ENCODE measurements at places on chromosomes 2 and 18.

DNA sequence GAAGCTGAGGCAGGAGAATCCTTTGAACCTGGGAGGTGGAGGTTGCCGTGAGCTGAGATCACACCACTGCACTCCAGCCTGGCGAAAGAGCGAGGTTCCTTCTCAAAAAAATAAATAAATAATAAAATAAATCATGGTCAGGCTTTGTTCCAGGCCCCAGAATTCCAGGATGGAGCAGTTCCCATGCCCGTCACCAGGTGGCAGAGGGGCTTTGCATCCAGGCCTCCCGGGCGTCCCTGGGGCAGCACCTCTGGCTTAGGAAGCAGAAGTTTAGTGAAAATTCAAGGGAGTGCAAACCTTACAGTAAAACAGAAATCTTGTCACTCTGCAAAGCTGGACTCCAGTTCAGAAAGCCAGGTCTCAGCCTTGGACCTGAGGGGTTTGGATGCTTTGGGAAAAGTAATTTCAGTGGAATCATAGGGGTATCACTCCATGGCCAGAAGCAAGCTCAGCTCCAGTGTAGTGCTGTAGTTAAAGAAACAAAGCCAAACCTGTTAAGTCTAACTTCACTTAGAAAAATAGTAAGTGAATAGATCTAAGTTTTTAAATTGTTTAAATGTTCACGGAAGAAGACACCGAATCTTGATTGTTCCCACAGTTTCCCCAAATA is 512.7 kb downstream of the CMPK2 start:
- DNase-seq: peak; percentile 67

GRCh38 chr2:11856095-11856494 is 109.7 kb downstream of the LPIN1 start:
- no peak for DNase-seq

DNA sequence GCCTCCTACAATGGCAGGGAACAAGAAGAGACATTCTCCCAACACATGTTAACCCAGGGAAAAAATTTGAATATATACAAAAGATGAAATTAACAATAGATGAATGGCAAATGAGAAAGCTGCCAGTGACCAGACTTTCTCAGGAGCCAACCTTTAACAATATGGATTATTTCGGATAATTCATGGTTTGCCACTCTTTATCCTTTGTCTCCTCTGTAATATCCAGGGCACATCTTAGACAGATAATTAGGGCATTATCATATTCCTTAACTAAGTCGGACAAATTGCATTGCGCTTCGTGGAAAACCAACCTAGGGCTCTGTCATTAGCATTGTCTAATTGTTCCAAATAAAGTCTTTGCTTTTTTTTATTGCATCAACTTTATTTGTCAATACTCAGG is 97.3 kb downstream of the CDCA7 start:
- DNase-seq: no peak

DNA sequence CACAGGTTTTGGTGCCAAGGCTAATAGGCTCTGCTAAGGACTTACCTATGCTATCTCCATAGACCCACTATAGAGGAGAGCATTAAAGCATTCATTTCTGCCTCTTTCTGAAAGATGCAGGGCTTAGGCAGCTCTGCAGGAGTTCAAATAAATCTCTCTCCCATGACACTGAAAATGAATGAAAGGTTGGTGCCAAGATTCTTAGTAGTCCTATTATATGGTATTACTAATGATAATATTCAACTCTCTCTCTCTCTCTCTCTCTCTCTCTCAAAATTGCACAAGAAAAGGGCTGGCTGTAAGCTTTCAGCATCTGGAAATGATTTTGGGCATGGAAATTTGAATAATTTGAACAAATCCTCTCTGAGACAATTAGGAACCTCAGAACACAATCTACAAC is 433.7 kb downstream of the MBD2 start:
- no peak for DNase-seq

- no peak for DNase-seq
These were observed 44.8 kb downstream of the RRM2 start for GRCh38 chr2:10167316-10167715.

- DNase-seq: no peak
These were observed 67.8 kb upstream of the UXS1 start for GRCh38 chr2:106261871-106262321.

DNA sequence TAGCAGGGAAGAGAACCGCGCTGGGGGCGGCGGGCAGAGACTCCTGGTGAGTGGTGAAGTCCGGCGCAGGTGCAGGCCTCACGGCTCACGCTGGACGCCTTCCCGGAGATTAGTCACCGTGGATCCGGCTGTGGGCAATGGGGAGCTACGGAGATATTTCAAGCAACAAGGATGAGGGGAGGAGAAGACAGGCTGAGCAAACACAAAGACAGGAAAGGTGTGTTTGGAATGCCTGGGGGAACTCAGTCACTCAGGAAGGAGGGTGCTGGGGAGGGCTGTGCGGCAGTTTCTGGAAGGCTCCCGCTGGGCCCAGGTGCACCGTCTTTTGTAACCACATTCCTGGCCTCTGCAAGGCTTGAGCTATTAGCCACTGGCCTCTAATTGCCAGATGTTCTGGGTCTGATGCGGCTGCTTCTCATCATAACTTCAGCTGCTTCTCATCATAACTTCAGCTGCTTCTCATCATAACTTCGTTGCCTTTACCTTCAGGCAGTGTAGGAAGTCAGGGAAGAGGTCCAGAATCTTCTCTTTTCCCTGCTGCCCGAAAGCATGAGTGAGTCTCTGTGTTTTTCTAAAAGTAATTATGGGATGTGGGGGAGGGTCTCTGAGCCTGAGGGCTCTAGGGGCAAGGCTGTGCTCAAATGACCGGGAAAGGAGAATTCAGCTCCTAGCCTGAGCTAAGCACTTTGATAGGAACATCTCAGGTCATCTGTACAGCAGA is 118.9 kb downstream of the PXDN start:
- peak; percentile 97 for DNase-seq

DNA sequence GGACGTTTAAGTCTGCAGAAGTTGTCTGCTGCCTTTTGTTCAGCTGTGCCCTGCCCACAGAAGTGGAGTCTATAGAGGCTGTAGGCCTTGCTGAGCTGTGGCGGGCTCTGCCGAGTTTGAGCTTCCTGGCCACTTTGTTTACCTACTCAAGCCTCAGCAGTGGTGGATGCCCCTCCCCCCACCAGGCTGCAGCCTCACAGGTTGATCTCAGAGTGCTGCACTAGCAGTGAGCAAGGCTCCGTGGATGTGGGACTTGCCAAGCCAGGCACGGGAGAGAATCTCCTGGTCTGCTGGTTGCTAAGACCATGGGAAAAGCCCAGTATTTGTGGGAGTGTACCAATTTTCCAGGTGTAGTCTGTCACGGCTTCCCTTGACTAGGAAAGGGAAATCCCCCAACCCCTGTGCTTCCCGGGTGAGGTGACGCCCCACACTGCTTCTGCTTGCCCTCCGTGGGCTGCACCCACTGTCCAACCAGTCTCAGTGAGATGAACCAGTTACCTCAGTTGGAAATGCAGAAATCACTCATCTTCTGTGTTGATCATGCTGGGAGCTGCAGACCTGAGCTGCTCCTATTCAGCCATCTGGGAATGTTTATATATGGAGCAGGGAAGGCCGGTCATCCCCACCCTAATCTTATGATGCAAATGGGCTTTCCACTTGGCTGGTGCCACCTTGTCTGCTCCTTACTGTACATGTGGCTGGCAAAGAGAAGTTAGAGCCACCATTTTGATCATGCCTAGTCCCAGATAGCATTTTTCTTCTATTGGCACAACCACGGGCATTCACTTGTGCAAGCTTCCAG is 156.9 kb upstream of the ITGA6 start:
- peak; percentile 72 for DNase-seq

DNA sequence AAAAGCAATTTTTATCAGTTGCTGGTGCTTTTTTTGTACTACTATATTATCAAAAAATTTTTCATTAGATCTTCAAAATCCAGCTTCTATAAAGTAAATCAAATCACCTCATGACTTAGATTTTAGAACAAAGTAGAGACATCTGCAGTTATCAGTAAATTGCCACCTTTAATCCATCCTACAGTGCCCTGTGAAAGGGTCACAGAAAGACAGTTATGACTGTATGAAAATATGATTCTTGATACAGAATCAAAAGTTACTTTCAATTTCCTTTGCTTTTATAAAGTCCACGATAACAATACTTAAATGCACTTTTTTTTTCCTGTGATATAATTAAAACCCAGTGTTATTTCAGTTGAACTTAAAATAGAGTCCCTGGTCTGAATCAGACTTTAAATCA is 61.4 kb downstream of the PRPF40A start:
- no peak for DNase-seq

- DNase-seq: no peak
These were observed 102.8 kb upstream of the COPS8 start for GRCh38 chr2:236982693-236983455.

DNA sequence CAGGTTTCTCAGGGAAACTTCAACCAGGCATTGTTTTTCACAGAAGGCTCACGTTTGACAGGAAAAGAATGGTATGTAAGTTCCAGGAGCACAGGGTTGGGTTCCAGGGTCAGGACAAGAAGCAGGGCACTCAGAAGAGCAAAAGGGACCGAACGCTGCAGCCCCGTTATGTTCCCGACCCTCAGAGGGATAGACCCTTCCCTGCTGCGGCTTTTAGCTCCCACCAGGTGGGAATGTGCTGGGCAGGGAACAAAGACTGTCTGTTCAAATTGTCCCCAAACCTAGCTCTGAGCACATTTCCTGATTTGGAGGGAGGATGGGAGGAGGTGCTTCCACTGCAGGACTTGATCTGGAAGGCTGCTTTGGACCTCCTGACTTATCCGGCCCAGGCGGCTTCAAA is 130.1 kb downstream of the RAB3GAP1 start:
- peak; percentile 16 for DNase-seq

GRCh38 chr2:26274058-26274613 is 29.4 kb downstream of the HADHB start:
- DNase-seq: no peak

DNA sequence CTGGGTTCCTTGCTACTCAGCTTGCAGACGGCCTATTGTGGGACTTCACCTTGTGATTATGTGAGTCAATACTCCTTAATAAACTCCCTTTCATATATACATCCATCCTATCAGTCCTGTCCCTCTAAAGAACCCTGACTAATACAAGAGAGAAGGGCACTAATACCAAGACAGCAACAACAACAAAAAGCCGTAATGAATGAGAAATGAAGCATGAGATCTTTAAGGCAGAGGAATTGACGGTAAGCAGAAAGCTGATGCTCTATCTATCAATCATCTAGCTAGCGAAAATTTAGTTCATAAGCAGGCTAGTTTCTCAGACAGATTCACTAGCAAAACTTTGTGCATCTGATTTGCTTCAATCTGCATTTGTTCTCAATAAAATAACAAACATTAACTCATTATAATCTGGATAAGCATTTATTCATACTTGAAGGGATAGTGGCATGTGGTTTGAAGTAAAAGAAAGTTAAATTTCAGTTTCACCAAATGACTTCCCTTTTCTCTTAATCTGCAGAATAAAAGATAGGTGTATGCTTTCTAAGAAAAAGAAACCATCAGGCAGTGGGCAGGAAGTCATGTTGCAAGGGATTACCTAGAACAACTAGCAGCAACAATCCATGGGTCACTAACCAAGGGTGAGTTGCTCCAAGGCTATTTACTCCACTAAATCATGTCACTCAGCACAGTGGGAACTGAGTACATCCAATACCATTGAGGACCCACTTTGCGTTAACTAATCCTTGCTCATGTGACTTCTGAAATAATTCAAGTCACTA is 376.5 kb downstream of the TMEM182 start:
- no peak for DNase-seq

DNA sequence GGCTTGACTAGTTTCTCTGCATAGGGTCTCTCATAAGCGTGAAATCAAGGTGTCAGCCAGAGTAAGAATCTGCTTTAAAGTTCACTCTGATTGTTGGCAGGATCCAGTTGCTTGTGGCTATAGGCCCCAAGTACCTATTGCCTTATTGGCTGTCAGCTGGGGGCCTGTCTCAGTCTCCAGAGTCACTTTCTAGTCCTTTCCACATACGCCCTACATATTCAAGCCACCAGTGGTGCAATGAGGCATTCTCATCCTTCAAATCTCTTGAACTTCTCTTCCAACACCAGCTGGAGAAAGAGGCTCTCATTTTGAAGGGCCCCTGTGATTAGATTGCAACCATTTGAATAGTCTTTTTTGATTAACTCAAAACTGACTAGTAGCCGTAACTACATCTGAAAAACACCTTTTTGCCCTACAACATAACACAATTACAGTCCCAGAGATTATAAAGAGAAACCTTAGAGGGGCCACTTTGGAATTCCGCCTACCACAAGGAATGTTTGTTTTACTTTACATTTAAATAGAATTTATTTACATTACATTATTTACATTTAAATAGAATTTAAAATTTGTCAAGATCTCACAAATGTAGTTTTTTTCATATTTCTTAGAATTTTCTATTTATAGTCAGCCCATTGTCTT is 520.1 kb downstream of the DSC3 start:
- DNase-seq: peak; percentile 28

GRCh38 chr2:883803-884748 is 66.6 kb upstream of the SNTG2 start:
- DNase-seq: no peak

- DNase-seq: peak; percentile 81
These were observed 64.9 kb upstream of the CAPN13 start for GRCh38 chr2:30871980-30872789.

GRCh38 chr2:191295088-191295487 is 49.9 kb downstream of the MYO1B start:
- no peak for DNase-seq

- DNase-seq: no peak
These were observed 17.0 kb upstream of the STAT4 start for GRCh38 chr2:191167766-191168165.

DNA sequence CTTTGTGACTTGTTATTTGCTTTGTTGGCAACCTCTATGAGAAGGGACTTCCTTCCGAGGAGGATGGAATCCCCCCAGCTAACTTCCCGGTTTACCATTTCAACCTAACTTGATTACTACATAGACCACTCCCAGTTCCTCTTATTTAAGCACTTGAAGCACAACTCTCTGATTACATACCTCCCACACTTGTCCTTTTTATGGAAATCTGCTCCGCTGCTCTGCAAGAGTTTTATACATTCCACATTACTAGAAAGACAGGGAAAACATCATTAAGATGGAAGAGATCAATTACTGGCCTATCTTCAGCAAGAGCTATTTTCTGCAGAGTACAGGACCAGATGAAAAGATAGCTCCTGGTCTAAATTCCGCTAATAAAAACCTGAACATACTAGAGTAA is 160.0 kb upstream of the PGAP1 start:
- no peak for DNase-seq

DNA sequence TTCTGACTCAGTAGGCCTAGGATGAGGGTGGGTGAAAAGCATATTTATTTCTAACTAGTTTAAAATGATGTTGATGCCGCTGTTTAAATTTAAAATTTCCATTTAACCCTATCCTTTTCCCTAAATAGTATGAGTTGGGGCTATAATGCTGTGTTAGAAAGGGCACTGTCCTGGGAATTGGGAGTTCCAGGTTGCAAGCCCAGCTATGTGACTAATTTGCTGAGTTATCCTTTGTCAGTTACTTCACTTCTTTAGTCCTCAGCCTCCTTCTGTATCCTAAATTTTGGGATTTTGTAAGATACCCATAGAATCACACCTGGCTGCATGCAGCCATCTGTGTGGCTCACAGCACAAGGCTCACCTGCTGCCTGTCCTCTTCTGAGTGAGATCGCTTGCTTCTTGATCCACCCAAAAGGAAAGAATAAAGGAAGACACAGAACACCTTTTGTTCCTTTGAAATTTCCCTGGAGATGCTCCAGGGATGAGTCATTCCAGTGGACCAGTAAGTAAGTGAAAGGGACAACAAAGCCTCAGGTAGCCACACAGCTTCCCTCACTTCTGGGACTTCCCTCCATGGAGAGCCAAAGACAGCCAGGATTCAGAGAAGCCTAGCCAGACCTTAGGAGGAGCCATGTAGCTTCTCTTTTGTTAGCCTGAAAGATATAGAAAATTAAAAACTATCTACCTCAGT is 97.2 kb downstream of the DTNA start:
- DNase-seq: peak; percentile 69

Measured in ELF-1 (cell line).